NCI-H510A treated with DMSO at 0.1 percent for 48 hours (cell line): ENCODE measurements at places on chromosomes 5 and 9.

GRCh38 chr9:93301911-93302541 lies 118.1 kb downstream of the WNK2 start:
- DNase-seq: no peak

- no peak for DNase-seq
Measured at GRCh38 chr5:82365744-82366228, 87.6 kb upstream of the RPS23 start.

DNA sequence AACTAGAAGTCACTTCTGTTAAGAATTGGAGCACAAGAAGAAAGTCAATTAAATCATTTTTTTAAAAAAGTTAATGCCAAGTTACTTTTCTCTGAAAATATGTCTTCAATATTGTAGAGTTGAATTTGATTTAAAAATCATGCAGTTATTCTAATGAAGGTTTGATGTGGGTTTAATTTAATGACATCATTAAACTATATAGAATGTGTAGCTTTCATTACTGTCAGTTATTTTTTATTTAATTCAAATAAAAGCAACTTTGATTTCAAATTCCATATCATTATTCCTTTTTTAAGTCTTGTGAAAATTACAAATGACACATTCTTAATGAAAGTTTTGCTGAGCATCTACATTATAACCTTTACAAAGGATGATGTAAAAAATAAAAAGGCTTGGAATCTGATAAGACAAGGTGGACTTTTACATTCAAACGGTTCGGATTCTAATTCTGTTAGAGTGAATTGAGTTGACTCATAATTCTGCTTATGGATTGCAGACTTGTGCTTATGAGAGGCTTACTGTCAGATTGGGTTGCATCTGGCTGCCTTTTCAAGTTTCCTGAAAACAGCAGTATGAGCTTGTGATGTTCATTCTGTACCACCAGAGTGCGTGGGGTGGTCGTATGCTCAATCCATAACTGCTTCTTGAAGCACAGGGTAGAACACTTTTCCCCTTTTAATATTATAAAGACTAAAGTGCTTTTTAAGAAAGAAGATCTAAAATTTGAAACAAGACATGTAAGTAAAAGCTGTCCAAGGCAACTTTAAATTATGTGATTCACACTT lies 253.0 kb upstream of the ARRDC3 start:
- DNase-seq: no peak

DNA sequence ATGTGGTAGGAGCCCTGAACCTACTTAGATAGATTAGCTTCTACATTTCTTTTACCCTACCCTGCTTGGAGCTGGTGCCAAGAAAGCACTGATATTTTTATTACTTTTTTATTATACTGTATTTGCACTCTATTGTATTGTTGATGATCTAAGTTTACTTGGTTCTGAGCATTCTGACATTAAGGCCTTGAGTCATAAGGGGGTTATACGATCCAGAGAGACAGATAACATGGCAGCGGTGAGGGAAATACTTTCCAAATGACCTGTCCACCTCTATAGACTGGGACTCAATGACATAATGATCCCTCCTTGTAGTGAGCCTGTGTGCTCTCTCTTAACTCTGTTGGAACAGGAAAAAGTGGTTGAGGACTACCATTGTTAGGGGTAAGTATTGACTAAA lies 176.3 kb downstream of the MAN2A1 start:
- peak; percentile 11 for DNase-seq

- DNase-seq: no peak
Measured at GRCh38 chr9:125360601-125361000, 99.0 kb downstream of the GAPVD1 start.

- DNase-seq: peak; percentile 91
Measured at GRCh38 chr5:147751156-147751830, 31.2 kb downstream of the JAKMIP2 start.

- DNase-seq: no peak
Measured at GRCh38 chr5:72280581-72281069, 39.4 kb downstream of the MRPS27 start.

- no peak for DNase-seq
Measured at GRCh38 chr9:81613002-81613812, 76.1 kb downstream of the TLE1 start.

- no peak for DNase-seq
Measured at GRCh38 chr9:114696814-114697544, 15.0 kb upstream of the TEX48 start.

- peak; percentile 17 for DNase-seq
Measured at GRCh38 chr9:18493451-18493993, 19.6 kb downstream of the ADAMTSL1 start.

- peak; percentile 15 for DNase-seq
Measured at GRCh38 chr5:171813813-171814490, 28.3 kb downstream of the SMIM23 start.
